Brain (organoid and tissue), 16 donors: ENCODE measurements at places on chromosomes 12 and 14.
A peak's percentile ranks its signal among the peaks of the same experiment; 100 is the strongest.

DNA sequence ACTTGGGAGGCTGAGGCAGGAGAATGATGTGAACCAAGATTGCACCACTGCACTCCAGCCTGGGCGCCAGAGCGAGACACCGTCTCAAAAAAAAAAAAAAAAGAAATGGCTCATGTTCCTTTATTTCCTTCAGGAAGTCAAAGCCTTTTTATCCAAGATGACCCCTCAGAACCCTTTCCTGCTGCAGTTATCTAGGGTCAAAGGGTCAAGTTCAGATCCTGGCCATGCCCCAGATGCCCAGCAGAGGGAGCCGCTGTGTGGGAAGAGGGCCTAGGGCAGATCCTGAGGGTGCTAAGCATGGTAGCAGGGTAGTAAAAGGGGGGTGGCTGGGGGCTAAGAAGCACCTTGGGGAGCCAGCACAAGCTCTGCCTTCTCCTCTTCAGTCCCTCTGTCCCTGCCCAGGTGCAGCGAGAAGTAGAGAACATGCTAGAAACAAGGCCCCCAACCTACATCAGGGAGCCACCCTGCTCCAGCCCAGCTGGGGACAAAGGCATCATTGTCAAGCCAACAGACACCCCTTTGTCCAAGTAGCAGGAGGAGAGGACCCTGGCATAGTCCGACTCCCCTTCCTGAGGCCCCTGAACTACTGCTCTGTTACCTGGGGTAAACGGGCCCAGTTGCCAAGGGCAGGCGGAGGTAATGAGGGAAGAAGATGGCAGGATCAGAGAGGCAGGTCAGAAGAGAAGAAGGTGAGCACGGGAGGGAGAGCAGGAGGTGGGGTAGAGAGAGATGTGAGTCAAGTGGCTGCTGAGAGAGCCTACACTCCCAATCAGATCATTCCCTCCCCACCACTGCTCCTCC, 6.5 kb downstream of the NFE2 start:
- no peak for DNase-seq

DNA sequence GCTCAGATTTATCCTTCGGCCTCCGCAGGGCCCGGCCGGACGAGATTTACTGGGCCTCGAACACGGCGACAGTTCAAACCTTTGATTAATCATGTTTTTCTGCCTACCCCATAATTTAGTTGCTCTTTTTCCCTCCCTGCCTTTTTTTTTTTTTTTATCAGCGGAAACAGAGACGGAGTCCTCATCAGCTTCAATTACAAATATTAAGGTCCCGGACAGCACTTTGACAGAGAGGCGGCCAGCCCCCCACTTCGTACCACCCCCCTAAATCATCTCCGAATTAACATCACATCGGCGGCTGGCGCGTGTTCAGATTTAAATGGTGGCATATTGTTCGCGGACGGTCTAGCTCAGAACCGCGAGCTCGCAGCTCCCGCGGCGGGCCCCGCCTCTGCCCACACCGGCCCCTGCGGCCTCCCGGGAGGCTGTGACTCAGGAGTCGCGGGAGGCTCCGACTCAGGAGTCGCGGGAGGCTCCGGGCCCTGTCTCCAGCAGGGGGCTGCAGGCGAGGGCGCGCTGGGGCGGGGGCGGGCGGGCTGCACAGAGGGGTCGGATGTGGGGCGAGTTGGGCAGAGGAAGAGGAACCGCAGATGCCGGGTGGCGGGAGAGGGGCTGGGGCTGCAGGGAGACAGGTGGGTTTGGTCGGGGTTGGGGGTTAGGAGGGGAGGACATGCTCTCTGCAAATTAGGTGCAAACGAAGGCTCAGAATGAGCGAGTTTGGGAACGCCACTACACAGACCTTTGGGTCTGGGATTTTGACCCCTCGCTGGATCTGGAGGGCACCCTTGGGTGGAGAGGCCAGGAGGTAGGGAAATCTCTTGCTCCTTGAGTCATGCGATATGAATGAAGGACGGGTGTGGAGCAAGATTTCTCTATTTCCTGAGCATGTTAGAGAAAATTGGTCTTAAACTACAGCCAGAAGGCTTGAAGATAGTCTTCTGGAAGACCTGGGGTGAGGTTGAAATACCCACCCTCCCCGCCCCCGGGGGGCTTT, 19.6 kb upstream of the ATP5MC2 start:
- DNase-seq, result peak; percentile 61

- peak; percentile 71 for DNase-seq
Observed at GRCh38 chr12:16607906-16608775, 2.2 kb upstream of the LMO3 start.

- DNase-seq, result no peak
Observed at GRCh38 chr14:91744068-91744480, 12.2 kb upstream of the CATSPERB start.

GRCh38 chr14:58830121-58830520, 192.4 kb downstream of the DACT1 start:
- no peak for DNase-seq

- DNase-seq, result no peak
Observed at GRCh38 chr14:68663385-68664076, 129.3 kb downstream of the ZFP36L1 start.

GRCh38 chr14:64952598-64953309, 10.2 kb upstream of the GPX2 start:
- DNase-seq, result peak; percentile 56

GRCh38 chr12:94282675-94283074, 134.3 kb downstream of the PLXNC1 start:
- no peak for DNase-seq

- DNase-seq, result no peak
Observed at GRCh38 chr12:49621651-49622500, 1.5 kb upstream of the PRPF40B start.

GRCh38 chr12:46675736-46676135, 150.1 kb downstream of the SLC38A4 start:
- peak; percentile 73 for DNase-seq

DNA sequence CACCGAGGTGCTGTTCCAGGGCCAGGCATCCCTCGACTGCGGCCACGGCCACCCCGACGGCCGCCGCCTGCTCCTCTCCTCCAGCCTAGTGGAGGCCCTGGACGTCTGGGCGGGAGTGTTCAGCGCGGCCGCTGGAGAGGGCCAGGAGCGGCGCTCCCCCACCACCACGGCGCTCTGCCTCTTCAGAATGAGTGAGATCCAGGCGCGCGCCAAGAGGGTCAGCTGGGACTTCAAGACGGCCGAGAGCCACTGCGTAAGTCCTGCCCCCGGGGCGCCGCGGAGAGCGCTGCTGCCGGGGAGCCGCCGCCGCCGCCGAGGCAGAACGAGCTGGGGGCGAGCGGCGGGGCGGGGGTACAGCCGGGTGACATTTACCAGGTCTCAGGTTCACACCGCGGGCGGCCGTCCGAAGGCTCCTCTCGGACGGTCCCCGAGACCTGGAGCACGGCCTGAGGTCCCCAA, 1.4 kb downstream of the PLXNC1 start:
- peak; percentile 74 for DNase-seq

DNA sequence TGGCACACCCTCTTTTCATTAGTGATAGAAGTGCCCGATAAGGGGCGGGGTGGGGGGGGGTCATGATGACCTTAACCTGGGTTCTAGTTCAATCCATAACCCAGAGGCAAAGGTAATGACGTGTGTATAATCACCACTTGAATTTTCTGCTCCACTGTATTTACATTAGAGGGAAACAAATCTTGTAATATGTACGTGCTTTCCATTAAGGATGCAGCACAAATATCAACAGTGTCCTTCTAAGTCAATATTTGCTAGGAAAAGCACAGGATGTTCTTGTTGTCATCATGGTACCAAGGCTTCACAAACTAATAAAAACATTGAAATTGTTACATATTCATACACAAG, 121.2 kb upstream of the SLC38A2 start:
- no peak for DNase-seq

GRCh38 chr14:90296641-90297040, 35.1 kb downstream of the NRDE2 start:
- DNase-seq, result no peak

DNA sequence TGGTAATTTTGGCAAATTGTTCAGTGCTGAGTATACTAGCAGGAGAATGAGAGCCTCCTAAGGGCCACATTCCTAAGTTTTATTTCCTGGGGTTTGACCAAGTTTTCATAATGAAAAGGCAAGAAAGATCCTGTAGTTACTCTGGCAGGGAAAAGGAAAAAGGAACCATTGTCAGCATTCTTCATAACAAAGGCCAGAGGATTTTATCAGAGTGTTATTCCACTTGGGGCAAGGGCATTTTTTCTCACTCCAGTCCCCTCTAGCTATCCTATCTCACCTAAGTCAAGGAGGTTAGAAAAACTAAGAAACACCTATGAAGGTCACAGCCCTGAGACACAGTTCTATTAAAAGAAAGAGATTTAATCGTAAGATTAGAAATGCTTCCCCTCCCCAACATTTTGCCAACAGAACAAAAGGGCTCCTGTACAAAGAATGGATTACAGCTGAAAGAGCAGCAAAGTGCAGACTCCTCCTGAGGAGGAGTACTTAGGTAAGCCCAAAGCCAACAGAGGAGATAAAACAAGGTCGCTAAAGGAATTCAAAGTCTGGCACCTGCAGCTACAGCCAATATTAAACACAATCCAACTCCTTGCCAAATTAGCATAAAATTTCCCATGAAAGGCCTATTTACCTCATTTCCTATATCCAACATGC, 162.4 kb downstream of the GALC start:
- peak; percentile 12 for DNase-seq

DNA sequence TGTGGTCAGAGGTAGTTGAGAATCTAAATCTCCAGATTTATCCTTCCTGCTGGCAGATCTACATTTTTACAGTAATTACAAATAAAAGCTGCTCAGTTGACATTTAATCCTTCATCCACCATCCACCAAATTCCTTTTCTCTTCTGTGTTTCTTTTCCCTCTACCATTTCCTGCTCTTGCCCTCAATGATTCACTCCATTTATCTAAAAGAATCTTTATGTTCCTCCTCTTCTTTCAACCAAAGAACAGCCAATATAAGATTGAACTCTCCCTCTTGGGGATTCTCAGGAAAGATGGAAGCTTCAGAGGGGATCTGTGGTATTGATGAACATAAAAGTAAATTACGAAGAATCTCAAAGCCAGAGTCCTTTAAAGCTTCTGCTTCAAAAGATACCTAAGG, 4.4 kb downstream of the MAP4K5 start:
- peak; percentile 62 for DNase-seq

DNA sequence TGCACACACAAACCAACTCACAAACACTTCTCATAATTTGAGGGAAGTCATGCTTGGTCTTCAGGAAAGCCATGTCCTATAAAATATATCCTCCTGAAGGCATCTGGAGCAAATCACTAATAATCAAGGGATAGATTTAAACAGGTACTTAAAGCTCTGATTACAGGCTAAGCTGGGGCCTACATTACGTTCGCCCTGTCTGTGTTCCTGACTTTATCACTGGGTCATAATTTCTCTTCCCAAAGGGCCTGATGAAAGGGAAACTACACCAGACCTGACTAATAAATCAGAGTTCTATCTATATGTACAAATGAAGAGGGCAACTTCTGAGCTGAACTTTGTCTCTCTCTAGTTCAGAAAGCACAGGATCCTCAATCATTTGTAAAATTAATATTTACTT, 43.9 kb upstream of the RASSF8 start:
- DNase-seq, result no peak

- DNase-seq, result no peak
Observed at GRCh38 chr12:90574676-90575075, 380.3 kb downstream of the CCER1 start.

DNA sequence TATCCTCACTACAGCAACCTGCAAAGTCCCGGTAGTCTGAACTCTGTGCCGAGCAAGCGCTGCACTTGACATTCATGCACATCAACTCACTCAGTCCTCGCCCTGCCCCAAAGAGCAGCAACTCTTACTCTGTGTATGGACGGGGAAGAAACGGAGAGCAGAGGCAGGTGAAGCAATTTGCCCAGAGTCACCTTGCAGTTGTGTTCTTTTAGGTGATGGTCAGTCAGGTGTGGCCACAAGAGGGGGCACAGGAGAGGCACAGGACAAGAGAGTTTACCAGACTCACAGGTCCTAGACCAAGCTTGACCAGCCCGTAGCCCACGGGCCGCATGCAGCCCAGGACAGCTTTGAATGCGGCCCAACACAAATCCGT, 39.1 kb downstream of the TSPAN11 start:
- DNase-seq, result no peak

DNA sequence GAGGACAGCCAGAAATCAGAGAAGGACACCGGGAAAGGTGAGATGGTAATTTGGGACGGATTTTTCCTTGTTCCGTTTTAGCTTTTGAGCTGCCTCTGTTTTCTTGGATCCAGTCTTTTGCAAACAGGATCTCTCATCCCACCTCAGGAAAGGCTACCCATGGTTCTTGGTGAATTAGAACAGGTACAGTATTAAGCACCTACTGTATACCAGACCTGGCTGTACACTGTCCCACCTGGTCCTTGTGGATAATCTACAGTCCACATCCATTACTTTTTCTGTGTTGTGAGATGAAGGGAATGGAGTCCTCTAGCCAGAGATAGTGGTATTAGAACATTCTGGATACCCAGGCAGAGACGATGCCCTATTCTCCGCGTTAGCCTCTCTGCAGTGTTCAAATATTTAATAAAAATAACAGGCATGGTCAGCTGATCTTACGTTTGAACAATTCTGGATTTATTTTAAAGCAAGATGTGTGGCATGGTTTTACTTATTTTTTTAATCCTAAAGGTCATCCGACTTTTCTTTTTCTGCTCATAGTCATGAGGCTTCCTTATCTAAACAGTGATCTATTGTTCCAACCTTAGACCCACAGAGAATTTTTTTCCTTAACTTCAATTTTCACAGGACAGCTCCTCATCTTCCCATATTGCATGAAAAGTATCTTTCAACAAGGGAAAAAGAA, 18.8 kb downstream of the PLXNC1 start:
- DNase-seq, result no peak

DNA sequence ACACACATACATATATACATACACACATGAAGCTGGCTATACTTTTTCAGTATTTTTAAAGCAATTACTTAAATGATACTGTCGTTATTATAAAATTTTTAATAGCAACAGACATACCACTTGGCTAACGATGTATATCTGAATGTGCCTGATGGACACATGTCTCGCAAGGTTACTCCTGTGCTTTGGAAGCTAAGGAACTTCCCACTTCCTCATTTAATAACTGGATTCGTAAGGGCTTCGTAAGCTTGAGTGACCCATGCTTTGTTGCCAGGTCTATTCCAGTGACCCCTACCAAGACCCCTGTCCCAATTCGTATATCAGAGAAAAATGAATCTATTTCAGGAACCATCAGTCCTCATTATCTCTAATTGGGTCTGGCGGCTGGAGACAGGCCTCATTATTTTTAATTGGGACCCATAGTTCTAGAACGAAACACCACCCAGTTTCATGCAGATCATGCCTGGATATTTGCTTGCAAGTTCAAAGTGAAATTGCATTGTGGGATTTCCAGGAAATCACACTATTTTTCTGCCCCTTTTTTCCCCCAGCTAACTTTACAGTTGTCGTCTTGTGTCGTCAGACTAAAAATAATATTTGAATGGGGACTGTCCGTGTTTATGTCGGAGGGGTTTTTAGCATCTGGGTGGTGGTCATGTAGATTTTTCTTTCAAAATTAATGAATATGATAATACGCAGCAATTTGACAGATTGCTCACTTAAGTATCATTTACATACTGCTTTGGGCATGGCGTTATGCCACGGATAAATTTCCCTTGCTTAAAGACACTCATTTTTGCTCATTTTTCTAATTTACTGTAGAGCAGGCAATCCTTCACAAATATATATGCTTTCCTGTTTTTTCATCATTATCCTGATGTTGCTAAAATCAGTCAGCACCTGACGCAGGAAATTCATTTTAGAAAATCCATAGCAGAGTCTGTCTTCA, 17.1 kb upstream of the MYO1H start:
- DNase-seq, result peak; percentile 95
